ENCODE measurements at places on chromosomes 3 and 15.

DNA sequence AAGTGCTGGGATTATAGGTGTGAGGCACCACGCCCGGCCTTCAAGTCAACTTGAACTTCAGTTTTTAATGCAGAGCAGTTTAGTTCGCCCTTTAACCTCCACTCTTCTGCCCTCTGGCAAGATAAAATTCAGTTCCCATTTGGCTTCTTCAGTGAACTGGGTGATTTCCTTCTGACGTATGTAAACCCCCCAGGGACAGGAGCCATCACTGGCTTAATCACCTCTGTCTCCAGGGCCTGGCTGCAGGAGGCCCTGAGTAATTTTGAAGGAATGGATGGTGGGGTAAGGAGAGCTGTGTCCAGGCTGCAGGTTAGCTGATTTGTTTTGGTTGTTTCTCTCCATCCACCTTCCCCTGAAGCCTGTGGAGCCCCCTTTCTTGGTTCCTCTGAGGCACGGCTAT lies 11.9 kb downstream of the MCM2 start:
- DNase-seq: no peak

GRCh38 chr3:126034481-126035361 lies 49.2 kb downstream of the SLC41A3 start:
- DNase-seq: no peak

GRCh38 chr3:145094355-145094941 lies 1066.5 kb downstream of the PLOD2 start:
- peak; percentile 59 for DNase-seq

- DNase-seq: no peak
These were observed 290.1 kb downstream of the MFSD1 start for GRCh38 chr3:159091936-159092335.

DNA sequence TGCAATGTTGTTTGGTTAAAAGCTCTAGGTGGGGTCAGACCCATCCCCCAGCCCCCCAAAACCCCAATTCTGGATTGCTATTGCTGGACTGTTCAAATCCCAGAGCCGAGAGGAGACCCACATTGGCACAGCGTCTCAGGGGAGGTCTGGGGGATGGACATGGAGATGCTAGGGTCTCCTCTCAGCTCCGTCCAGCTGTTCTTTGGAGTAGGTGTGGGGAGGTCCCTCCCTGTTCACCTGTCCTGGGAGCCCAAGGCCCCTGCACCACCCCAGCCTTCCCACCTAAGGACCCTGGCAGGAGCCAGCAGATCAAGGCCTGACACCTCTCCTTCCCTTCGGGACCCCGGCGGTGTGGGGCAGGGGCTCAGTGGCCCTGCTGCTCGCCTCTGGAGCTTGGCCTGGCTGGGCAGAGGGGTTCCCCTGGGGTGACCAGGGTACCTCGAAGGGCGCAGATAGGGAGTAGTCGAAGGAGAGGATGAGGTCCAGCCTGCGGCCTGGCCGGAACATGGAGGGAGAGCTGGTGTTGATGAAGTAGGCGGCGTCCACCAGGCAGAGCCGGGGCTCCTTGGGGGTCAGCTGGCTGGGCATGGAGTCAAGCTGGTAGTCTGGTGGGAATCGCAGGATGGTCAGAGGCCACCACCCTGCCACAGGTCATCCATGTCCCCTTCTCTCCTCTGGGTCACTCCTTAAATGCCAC lies 23.9 kb downstream of the PLA2G4D start:
- DNase-seq: no peak

DNA sequence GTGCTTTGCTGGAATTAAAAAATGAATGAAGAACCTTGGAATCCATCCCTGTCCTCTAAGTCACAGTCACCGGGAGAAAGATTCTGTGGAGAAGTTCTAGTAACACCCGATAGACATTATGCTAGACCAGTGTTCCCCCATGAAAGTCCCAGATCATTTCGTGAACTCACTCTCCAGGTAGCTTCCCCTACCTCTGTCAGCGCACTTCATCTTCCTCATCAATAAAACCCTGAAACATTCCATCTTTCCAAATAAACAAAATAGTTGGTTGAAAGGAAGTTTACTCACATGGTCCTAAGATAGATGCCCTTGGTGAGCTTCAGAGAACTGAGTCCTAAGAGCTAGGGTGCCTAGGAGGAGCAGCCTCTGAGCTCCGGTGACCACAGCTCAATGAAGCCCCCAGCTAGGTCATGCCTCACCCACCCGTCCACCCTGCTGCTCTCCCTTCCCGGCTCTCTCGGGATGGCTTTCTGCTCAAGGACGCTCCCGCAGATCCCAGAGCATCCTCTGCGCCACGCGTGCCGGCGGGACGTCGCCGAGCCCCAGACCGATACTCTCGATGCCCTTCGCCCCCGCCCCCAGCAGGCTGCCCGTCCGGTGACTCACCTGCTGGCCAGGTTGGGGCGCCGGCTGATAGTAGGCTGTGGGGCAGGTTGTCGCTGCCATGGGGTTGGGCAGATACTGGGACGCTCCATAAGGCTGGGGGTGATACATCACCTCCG lies 776 bp downstream of the VGLL3 start:
- DNase-seq: no peak

DNA sequence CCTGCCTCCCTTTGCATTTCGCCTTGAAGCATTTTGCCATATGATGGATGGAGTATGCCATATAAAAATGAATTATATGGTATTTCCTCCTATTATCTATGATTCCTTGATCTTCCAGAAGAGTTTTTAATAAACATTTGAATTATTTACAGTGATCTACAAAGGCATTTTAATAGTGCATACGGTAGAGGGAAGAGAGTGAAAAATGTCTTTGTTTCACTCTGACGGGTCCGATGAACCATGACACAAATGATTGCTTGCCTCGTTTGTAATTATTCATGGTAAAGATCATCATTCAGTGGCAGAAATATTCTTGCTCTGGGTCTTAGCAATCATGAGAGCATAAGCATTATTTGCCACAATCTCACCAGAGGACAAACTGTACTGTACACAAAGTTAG lies 1010.9 kb downstream of the NTRK3 start:
- no peak for DNase-seq

DNA sequence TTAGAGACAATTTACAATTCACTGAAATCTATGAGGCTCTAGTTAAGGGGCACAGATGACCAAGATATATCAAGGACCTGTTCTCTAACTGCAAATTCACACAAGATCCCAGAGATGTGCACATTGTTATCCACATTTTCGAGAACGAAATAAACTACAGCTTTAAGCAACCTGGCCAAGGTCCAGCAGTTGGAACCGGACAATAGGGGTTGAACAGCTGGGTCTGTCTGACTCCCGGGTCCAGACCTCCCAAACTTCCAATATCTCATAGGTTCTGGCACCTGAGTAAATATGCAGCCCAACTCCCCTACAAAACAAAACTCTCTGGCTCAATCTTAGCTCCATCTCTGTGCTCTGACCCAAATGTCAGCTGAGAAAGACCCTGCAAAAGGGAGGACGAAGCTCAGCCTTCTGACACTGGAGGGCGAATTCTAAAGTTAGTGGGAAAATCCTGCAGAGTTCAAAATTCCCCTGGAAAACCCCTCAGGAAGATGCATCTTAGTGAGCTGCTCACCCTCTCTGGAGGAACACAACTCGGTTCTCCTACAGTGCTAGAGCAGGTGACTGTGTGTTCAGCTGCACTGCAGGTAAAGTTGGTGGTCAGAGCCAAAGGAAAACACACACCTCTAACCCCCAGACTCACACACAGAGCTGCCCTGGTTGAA lies 14.2 kb upstream of the SPATA12 start:
- DNase-seq: no peak

DNA sequence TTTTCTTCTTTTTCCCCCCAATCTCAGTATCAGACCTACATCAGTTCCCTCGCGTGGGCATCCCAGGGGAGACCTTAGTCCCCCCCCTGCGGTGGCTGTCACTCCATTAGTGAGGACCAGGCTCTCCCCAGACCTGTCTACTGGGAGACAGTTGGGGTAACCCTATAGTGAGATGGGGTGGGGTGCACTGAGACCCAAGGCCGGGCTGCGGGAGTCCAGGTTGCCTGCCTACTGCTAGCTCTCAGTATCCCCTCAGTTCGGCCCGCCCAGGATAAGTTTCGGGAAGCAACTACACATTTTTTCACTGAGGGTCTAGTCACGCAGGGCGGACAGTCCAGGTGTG lies 671 bp upstream of the DCUN1D1 start:
- no peak for DNase-seq

GRCh38 chr3:37726525-37727290 lies 135.0 kb upstream of the CTDSPL start:
- no peak for DNase-seq

DNA sequence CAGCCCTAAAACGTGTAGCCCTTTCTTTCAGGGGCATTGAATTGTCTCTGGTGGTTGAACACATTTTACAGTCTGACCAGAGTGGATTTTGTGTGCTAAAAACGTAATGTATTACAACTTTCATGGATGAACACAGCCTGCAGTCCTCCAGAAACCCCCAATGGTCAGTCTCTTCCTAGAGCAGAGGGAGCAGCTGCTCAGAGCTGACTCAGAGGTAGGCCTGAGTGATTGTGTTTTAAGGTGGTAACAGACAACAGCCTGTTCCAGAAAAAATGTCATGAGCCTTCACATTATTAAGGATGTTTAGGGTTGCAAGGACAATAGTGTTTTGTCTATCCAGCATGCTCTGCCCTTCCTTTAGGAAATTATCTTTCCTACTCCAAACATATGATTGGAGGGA lies 34.5 kb upstream of the CTNNB1 start:
- no peak for DNase-seq

GRCh38 chr15:78156653-78157052 lies 7.5 kb downstream of the IDH3A start:
- no peak for DNase-seq

GRCh38 chr15:49438962-49439631 lies 16.1 kb downstream of the FGF7 start:
- DNase-seq: peak; percentile 96

DNA sequence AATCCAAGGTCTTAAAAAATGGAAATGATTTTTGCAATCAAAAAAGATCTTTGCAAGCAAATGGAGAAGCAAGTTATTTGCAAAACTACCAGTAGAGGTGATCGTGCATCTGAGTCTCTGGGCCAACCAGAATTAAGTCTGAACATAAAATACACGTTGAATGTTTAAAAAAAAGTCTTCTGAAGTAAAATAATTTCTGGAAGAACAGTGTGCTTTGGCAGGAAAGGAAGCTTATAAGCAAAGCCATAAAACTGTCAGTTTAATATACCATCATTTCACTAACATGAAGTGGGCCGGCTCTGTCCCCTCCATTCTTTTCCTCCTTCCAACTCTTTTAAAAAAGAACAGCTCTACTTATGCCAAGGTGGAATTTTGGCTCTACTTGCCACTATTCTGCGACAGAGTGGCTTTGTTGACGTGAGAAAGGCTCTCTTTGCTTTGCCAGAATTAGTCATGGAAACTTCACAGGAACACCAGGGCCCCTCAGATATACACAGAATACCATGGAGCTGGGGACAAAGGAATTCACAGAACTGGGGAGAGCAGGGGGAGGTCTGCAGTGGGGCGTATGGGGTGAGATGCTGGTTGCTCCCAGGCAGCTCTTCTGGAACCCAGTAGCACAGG lies 29.8 kb downstream of the FSTL1 start:
- no peak for DNase-seq

DNA sequence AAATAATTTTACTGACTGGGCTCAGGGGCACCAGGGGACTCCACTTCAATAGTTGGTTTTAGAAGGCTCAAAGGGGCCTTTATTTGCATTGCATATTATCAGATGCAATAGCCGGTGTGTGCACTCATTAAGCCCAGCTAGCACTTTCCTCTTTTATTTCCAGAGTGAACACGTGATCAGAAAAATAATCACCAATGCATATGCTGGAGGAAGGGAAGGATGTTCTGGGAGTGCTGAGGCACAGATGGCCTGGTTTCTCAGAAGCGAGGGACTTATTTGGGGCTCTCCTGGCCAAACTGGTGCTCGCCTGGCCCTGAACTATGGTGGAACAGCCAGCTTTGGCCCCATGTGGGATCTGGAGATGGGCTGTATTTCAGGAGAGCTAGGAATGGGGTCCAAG lies 60.4 kb upstream of the SEC13 start:
- no peak for DNase-seq

- DNase-seq: no peak
These were observed 525.1 kb upstream of the ROBO2 start for GRCh38 chr3:76514836-76515235.

- no peak for DNase-seq
These were observed at the start of gene ALDH1A2 for GRCh38 chr15:58065445-58066041. Gene ALDH1A2, minus strand, starts transcription at chr15:58065711. Its CDS starts 61 bp downstream, at chr15:58065650.

- DNase-seq: no peak
These were observed 64.2 kb downstream of the MYO5A start for GRCh38 chr15:52464478-52464877.

- no peak for DNase-seq
These were observed 725 bp downstream of the SRP14 start for GRCh38 chr15:40038275-40038637.

DNA sequence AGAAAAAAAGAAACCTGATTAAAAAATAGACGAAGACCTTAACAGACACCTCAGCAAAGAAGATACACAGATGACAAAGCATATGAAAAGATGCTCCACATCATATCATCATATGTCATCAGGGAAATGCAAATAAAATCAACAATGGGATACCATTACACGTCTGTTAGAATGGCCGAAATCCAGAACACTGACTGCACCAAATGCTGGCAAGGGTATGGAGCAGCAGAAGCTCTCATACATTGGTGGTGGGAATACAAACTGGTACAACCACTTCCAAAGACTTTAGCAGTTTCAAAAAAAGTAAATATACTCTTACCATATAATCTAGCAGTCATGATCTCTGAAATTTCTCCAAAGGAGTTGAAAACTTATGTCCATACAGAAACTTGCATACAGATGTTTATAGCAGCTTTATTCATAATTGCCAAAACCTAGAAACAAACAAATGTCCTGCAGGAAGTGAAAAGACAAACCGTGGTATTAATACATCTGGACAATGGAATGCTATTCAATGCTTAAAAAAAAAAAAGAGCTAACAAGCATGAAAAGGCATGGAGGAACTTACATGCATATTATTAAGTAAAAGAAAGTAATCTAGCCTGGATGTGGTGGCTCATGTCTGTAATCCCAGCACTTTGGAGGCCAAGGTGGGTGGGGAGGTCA lies 107.4 kb downstream of the HES1 start:
- no peak for DNase-seq

DNA sequence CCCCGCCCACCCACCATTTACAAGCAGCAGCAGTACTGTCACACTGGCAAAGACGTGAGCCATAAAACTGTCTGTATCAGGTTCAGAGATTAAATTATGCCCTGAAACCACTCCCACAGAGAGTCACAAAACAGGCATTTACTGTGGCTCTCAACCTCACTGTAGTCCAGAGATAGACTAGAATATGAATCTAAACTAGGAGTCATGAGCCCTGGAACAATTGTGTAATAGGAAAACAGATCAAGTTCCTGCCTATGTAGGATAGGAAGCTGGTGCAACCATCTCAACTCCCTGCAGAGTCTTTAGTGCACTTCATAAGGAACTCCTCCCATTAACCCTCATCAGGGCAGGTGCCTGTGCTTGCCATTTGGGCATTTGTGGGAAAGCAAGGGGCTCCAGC lies 61.7 kb downstream of the FAM227B start:
- no peak for DNase-seq

GRCh38 chr3:71469138-71469435 lies 114.4 kb downstream of the FOXP1 start:
- DNase-seq: no peak

- no peak for DNase-seq
These were observed 68.6 kb downstream of the LRIG1 start for GRCh38 chr3:66432041-66432766.

Measured in KBM-7 (cell line).